Body of pancreas (tissue), 4 donors: ENCODE measurements at places on chromosomes 1 and 21.

DNA sequence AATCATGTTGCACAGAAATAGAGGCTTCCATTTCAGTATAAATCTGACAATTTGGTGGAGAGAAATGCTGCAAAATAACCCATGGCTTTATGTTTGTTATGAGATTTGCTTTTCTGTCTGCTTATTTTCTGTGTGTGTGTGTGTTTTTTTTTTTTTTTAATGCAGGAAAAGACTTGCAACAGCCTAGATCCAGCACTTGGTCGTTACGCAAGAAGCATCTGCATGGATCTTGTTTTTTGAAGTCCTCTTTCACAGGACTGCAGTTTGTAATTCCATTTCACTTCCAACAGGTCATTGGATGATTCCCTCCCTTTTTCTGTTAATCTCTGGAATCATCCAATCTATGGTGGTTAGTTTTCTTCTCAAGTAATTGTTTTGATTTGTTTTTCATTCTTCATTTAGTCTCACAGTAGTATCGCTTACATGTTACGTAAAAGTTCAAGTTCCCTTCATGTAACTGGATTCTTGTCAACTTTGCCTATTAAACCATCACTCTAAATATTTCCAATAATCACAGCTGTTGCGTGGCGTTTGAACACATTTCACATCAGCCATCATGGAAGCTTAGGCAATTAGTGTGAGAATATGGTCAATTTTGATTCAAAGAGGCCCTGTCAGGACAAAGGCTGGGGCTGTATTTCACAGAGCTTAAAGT, 312.9 kb downstream of the NFIA start:
- no peak for DNase-seq

GRCh38 chr1:44084998-44085675, 33.5 kb upstream of the KLF17 start:
- no peak for DNase-seq

GRCh38 chr1:221708987-221709386, 32.9 kb downstream of the DUSP10 start:
- peak; percentile 80 for DNase-seq

GRCh38 chr1:31931593-31932225, 6.5 kb downstream of the PTP4A2 start:
- no peak for DNase-seq

DNA sequence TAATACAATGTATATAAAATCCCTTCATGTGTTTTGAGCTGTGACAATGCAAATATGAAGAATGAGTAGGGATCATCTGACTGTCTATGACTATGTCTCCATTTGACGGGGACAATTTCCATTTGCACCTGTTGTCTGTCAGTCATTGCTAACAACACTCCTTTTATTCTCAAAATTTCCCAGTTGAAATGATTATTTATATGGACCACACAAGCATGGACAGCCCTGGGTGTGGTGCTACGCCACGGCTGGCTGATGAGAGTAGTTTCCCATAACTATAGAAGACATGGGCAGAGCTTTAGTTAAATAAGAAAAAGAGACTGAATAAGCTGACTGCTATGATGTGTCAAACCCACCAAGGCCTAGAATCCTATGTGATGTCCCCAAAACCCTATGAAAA, 135.8 kb downstream of the MAP3K21 start:
- no peak for DNase-seq

DNA sequence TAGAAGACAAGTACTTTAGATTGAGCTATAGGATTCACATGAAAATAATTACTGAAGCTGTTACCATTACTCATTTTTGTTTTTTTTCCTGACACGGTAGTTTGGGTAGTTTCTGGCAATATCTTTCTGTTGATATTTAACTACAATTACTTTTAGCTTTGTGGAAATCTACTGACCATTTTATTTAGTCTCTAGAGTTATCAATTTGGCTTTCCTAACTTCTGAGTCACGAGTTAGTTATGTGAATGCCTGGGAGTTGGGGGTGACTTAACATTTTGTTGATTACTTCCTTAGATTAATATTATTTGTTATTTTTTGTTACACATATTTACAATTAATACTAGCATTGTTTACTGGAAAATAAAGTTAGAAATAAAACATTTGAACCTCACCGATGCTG, 160.6 kb downstream of the HMCN1 start:
- DNase-seq: no peak

- no peak for DNase-seq
Observed at GRCh38 chr1:20280341-20280740, 10.3 kb upstream of the VWA5B1 start.

- no peak for DNase-seq
Observed at GRCh38 chr1:201142849-201143725, 11.2 kb downstream of the TMEM9 start.

- no peak for DNase-seq
Observed at GRCh38 chr21:27806281-27806680, 839.4 kb upstream of the ADAMTS5 start.

DNA sequence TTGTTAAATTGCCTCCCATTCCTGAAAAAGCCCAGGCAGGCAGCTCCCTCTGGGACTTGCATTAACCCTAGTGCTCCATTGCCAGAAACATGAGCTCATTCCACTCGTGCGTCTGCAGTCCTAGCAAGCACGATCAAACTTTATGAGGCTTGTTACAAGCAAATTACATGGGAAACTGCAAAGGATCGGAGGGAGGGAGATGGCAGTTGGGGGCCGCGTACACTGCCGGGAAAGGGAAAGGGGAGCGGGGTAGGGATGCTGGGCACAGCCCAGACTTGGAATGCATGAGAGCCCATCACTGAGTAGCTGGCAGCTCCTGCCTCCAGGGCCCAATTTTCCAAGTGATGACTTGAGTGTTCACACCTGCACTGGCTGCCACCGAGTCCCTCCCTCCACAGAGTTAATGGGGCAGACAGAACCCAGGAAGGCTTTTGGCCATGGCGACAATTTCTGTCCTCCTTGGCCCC, 169.9 kb downstream of the BRINP2 start:
- DNase-seq: no peak

GRCh38 chr1:80099713-80100112, 1093.2 kb upstream of the ADGRL4 start:
- DNase-seq: no peak

GRCh38 chr1:37069406-37069805, 35.1 kb upstream of the GRIK3 start:
- no peak for DNase-seq

- DNase-seq: no peak
Observed at GRCh38 chr1:22234476-22235030, 91.7 kb upstream of the WNT4 start.

DNA sequence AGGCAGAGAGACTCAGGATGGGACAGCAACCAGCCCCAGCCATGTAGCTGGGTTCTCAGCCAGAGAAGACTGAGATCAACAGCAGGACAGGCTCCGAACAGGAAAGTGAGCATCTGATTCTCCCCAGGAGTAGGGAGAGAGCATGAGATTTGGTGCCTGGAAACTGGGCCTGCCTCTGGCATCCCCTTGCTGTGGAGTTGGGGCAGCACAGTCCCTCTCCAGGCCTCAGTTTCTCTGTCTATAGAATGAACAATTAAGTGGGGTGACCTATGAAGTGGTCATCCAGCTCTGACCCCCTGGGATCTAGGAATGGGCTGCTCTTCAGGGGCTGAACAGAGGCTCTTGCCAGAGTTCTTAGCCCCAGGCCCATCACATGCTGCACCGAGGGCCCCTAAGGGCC, 55.6 kb downstream of the KLHDC7A start:
- no peak for DNase-seq

DNA sequence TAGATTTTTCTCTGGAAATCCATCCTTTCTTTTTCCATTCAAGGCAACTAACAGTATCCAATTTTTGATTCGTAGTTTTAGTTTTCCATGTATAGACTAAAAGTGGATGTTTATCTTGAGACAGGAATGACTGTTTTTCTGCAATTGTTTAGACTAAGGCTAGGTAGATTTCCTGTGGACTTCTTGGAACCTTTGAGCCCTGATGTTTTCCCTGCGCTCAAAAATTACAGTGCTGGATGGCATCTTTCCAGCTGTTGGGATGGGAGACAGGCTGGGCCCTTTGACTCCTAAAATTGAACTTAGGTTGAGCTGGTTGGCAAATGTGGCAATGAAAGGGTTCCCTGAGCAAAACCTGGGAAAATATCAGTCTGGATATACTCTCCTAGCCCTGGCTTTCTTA, 180.4 kb downstream of the DHRS3 start:
- no peak for DNase-seq

GRCh38 chr1:24186993-24187790, at the start of gene IFNLR1:
IFNLR1 (minus strand) TSS chr1:24187289; CDS start chr1:24187248, 41 bp downstream.
- DNase-seq: peak; percentile 85

- no peak for DNase-seq
Observed at GRCh38 chr1:186187601-186188000, 187.5 kb downstream of the TPR start.

DNA sequence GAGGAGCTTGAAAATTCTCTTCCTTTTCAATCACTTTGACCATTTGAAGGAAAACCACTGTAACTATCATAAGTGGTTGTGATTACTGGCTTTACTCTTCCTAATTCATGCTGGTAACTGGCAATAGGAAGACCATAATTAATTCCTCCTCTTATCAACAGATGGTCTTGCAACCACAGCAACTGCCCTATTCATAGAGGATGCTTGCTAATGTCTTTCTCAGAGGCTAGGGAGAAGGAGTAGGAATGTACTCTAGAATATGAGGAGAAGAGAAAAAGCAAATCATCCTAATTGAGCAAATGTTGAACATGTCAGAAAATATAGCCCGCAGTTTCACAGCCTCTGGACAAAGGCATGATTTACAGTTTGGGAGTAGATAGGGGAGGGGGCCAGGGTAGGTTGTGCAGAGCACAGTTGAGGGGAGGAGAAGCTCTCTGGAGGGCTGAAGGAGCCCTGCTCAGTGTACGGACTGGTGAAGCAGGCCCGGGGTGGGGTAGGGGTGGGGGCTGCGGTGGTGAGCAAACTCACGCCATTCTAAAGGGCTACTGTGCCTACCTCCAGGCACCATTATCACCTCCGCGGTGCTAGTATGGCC, 192.9 kb downstream of the PCP4 start:
- no peak for DNase-seq

DNA sequence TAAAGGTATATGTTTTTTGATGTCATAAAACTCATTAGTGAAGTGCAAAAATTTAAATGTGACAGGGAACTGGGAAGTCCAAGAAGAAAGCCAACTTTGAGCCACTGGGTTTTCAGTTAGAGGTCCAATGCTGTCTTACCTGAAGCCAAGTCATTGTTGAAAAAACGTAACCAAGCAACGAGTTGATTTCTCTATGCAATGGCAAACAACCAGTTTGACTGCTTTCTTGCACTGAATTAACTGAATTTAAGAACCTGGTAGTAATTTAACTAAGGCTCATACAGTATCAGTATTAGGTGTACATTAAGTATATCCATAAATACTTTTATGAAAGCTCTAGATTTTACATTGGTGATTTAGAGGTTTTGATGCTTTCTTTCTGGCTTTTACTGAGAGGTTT, 20.2 kb upstream of the S1PR1 start:
- no peak for DNase-seq

DNA sequence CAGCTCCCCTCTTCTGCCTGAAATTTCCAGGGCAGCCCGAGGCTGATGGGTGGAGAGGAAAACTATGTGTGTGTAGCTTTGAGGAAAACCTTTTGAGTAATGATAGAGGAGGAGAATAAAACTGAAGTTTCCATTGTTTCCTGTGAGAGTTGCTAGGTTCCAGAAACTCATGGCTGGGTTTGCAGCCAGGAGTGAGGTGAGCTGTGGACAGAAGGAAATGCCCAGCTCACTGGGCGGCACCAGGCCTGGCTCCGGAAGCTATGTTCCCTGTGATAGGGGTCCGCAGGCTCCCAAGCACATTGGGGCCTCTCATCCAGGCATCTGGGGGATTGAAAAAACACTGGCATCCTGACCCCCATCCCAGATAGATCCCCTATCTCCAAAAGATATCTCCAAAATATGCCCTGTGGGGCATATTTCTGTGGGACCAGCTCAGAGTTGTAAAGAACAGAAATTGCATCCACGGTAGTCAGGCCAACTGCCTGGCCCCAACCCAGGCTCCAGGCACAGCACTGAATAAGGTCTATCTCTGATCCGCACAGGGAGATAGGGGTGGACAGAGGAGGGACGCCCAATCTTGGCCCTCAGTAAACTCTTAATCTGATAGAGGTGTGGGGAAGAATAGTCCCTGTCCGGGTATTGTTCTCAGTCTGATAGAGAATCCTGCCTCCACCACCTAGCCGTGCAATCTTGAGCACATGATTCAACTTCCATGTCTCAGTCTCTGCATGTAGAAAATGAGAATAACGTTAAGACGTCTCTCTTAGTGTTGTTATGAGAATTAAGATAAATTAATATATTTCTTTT, 1.8 kb upstream of the HSPG2 start:
- no peak for DNase-seq

DNA sequence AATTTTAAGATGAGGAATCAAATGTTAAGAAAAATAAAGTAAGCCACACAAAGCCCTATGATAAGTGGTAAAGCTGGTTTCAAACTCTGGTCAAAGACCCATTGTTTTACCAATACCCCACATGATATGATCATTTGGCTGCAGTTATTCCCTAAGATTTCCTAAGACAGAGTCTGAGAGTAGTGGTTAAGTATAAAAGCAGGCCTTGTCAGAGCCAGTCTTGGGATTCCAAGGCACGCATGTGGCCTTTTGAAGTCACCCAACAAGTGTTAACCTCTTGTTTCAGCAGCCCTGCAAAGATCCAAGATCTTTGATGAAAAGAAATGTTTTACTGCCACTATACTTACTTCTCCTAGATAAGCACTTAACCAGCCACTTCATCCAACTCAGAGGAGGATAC, 159.2 kb downstream of the SIPA1L2 start:
- DNase-seq: no peak

- DNase-seq: no peak
Observed at GRCh38 chr1:225855503-225856300, 26.5 kb downstream of the TMEM63A start.

- DNase-seq: no peak
Observed at GRCh38 chr1:212928323-212929291, 21.7 kb upstream of the VASH2 start.

DNA sequence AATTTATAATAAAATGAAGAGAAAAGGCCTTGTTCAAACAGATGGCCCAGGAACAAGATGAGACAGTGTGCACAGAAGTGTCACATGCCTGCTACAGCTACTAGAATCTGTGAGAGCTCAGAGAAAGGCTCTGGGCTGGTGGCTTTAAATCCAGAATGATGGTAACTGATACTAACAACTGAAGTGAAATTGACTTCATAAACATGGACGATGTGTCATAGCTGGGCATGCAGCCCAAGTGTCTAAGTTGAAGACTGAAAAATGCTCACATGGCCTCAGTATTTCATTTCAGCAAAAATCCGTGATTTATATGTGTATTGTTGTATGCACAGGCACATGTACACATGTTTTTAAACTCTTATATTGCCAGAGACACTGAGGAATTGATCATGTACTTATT, 208.3 kb upstream of the RUNX1 start:
- DNase-seq: peak; percentile 59

GRCh38 chr21:40936771-40937261, 89.9 kb upstream of the DSCAM start:
- DNase-seq: peak; percentile 20

GRCh38 chr21:19141511-19141910, 737.9 kb upstream of the TMPRSS15 start:
- DNase-seq: no peak
